ENCODE measurements at places on chromosomes 11 and 22.

GRCh38 chr11:30852091-30852490 is 265.9 kb upstream of the MPPED2 start:
- no peak for DNase-seq

DNA sequence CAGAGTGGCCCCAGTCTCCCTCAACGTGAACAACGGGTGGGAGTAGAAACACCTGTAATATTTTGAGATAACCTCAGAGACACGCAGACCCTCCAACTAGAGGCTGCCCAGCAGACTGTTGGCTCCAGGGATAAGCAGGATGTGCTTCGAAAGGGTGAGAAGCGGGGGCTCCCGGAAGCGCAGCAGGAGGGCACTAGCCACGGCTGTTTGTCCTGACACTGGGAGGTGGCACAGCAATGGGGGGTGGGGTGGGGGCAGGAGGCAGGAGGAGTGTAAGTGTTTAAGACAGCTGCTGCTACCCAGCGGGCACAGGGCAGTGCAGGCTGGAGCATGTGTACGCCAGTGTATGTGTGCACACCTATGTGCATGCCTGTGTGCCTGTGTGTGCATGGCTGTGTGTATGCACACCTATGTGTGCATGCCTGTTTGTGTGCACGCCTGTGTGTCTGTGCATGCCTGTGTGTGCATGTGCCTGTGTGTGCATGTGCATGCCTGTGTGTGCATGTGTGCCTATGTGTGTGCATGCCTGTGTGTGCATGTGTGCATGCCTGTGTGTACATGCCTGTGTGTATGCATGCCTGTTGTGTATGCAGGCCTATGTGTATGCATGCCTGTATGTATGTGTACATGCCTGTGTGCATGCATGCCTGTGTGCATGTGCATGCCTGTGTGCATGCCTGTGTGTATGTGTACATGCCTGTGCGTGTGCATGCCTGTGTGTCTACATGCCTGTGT is 154.7 kb downstream of the SHANK2 start:
- no peak for DNase-seq

- DNase-seq = no peak
Measured at GRCh38 chr11:84522331-84522730, 1104.8 kb downstream of the DLG2 start.

GRCh38 chr11:1563697-1564534 is 8.2 kb downstream of the DUSP8 start:
- DNase-seq = no peak

DNA sequence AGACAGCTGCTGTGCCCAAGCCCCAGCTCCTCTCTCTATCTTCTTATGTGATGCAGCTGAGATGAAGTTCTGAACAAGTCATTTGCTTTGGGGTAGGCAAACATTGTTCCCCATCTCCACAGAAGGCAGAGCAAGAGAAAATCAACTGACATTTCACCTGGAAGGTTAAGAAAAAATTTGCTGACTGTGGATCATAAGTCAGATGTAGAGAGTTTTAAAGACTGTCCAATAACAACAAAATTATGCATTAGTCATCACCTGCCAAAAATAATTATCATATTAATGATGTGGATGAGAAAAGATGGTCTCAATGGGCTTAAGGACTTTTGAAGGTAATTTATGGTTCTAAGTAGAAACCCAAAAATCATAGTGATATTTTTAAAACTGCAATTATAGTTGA is 59.2 kb downstream of the KCNJ1 start:
- DNase-seq = no peak

DNA sequence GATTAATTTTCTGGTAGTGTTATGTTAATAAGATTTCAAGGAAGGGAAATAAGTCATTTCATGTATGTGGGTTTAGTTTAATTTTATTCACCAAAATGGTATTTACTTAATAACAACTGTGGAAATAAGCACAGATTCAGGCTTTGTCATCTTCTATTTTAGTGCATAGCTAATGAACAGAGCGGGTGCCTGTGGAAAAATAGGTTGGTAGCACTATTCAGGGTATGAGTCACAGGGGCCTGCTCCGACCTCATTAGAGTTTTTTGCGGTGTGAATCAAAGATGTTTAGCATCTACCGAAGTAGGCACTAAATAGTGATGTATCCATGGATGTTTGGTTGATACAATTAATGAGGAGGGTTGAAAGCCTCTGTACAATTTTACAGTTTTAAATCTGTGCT is 78.2 kb downstream of the FAT3 start:
- DNase-seq = no peak

- DNase-seq = no peak
Measured at GRCh38 chr11:134560566-134561330, 148.7 kb upstream of the B3GAT1 start.

- DNase-seq = no peak
Measured at GRCh38 chr11:20357150-20357549, 6.4 kb upstream of the HTATIP2 start.

DNA sequence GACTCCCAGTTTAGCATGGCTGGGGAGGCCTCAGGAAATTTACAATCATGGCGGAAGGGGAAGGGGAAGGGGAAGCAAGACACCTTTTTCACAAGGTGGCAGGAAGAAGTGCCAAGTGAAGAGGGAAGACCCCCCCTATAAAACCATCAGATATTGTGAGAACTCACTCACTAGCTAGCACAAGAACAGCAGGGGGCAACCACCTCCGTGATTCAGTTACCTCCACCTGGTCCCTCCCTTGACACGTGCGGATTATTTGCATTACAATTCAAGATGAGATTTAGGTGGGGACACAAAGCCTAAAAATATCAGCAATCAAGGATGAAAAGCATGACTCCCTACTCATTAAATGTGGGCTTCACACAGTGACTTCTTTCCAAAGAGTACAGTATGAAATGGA is 155.0 kb upstream of the CCDC90B start:
- DNase-seq = no peak

DNA sequence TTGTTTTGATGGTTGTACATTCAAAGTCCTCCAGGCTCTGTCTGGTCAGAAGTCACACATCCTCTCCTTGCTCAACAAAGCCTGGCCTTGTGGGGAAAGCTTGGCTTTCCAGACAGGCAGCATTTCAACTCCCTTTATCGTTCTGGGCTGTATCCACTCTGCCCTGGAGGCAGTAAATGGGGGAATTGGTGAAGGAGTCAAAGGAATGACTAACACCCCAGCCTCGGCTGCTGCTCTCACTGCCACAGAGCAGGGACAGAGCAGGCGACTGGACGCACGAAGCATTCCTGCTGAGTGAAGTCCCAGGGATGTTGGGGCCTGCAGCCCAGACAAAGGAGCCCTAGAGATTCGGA is 52.8 kb downstream of the WNT11 start:
- no peak for DNase-seq
